ENCODE measurements at places on chromosomes 16 and 17.

DNA sequence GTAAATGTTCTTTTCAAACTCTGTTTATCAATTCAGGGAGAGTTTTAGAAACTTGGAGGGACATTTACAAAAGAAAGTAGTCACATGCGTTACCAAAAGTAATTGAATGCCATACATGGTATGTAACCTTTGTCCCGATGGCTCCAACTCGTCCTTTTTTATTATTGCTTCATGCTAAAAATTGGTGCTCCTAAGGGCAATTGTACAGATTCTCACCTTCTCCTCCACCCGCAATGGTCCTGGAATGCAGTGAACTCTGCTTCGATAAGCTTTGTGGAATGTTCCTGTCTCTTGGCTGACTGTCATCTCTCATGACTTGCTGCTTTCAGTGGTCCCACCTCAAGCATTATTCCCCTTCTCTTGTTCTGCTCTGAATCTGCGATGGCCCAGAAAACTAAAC is 20.9 kb downstream of the GNAO1 start:
- no peak for DNase-seq

GRCh38 chr16:4475880-4476788 is at the start of gene HMOX2:
HMOX2 (plus strand) TSS chr16:4476398; CDS start chr16:4505525, 29,127 bp downstream.
- DNase-seq = peak; percentile 80

DNA sequence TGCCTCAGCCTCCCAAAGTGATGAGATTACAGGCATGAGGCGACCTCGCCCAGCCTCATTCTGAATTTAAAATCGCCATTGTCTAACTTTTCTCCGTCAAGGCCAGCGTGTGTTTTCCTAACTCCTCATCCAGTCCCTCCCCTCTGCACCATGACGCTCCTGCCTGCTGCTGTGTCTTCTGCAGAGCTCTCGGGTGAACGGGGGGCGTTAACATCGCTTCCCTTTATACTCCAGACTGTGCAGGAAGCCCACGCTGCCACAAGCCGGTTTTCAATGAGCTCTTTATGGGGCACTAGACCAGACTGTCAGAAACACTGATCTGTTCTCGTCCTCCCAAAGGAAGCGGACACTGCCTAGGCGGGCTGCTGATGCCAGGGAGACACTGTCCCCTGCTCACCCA is 13.2 kb downstream of the AANAT start:
- no peak for DNase-seq

DNA sequence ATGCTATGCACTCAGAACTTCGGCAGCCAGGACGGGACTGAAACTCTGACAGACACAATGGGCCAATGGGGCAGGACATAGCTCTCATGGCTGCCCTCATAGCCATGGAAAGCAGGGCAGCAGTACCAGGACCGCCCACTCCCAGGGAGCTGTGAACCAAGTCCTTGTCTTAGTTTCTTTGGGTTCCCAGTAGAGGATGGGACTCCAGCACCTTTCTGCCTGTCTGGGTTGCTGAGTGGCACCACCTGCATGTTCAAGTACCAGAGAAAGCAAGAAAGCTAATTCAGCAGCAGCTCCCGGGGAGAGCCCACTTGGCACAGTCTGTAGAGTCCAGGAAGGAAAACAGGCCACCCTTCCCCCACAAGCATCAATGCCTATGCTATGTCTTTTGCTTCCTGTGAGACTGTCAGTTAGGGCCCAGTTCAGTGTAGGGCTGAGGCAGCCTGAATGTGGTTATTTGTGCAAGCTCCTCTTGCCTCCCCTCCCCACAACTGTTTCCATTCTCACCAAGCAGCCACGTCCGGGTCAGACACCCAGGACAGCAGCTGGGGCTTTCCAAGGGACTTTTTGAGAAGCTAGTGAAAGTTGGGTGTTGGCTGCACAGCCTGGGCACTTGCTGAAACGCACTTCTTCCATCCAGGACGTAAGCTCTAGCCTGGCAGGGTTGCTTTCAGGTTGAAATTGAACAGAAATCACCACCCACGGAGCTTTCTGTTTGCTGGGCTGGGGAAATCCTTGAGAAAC is 7.8 kb downstream of the SUPT4H1 start:
- no peak for DNase-seq

- no peak for DNase-seq
Observed at GRCh38 chr16:84291226-84291625, 3.5 kb upstream of the WFDC1 start.

- no peak for DNase-seq
Observed at GRCh38 chr17:66915204-66915611, 49.3 kb upstream of the CACNG4 start.

GRCh38 chr16:598823-599739 is 9.2 kb downstream of the RAB40C start:
- DNase-seq = no peak

GRCh38 chr16:89442990-89443726 is 47.2 kb downstream of the ANKRD11 start:
- DNase-seq = peak; percentile 19

- DNase-seq = no peak
Observed at GRCh38 chr16:23141959-23142740, 7.1 kb downstream of the USP31 start.

DNA sequence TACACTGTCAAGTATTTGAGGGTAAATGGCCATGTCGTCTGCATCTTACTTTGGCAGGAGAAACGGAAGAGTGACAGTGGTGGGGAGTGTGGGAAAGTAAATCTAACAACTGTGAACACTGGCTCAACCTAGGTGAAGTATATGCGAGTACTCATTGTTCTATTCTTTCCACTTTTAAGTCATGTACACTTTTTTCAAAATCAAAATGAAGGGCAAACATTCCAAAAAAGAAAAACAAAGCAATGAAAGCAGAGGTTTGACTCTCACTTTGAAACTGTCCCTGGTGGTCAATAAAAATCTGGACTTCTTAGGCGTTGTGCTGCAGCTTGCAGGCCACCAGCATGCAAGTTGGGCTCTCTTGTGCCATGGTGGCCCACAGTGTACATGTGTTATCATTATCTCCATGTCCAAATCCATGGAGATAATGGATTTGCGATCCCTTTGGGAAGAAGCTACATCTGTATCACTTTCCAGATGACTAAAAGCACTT is 32.7 kb downstream of the STAT5B start:
- no peak for DNase-seq

DNA sequence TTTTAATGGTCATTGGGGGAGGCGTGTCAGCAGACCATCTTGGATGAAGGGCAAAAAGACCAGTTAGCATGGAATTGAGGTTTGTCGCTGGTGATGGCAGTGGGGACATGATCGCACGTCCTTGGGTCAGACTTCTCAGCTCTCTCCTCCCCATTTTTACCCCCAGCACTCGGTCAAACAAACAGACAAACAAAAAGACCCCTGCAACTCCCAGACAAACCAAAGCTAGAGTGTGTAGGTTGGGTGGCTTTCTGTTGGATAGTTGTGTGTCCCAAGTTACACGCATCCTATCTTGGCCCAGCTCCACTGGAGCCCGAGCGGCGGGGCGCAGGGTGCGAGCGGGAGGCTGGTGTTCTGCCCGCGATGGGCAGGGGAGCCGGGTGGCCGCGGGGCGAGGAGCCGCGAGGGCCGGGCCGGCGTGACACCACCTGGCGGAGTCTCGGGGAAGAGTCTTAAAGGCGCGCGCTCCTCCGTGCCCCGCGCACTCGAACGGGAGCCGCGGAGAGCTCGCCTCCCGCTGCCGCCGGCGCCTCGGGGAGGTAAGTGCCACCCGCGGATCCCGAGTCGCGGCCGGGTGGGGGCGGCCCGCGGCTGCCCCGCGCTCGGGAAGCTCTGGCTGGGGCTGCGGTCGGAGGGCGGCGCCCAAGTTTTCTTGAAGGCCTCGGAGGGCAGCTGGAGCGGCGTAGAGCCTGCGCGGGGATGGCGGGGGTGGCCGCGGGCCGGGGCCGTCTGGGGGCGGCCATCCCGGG is 18.5 kb upstream of the NTN1 start:
- DNase-seq = no peak

DNA sequence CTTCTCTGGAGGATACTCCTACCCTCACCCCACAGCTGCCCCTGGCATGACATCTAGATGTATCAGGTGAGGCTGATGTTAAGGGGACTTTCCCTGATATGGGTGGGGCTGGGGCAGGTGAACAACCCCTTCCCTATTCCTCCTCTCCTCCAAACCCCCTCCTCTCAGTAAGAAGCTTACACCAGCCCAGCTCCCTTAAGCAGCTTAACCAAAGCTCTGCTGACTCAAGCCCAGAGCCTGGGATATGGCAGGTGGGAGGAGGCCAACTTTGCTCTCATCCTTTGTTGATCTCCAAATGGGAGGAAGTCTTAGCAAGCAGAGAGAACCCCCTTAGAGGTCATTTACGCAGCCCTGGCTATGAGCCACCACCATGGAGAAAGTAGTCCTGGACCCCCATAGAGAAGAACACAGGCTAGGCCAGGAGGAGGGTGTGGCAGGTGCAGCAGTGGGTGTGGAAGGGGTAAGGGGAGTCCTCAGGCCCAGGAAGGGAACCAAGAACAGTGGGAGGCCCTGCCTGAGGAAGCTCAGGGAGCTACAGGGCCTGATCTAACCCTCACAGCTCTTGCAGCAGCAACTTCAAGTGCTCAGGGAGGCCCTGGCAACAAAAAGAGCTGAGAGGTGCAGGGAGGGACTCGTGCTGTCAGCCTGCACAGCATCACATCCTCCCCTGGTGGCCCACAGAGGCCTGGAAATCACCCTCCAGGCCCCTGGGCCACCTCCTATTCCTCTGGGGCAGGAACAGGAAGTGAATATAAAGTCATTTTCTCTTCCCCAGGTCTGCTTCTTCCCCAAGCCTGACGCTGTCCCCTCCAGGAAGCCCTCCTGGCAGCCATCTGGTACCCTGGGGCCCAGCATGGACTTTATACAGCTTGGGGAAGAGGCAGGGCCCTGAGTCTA is 2.9 kb downstream of the UNC119 start:
- no peak for DNase-seq

DNA sequence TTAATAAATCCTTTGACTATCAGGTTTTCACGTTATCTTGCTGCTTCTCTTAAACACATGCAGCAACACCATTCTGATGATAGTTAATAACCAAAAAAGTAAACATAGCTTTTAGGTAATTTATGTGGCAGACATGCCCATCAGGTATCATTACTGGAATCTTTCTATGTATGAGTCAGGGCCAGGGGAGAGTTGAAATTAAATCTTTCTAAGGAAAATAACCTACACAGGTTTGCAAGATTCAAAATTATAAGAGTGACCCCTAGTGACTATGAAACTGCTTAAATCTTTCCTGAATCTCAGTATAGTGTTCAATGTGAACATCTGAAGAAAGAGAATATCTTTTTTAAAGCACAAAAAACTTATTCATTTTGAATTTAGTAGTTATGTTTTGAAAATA is 666.6 kb downstream of the CDH11 start:
- no peak for DNase-seq

DNA sequence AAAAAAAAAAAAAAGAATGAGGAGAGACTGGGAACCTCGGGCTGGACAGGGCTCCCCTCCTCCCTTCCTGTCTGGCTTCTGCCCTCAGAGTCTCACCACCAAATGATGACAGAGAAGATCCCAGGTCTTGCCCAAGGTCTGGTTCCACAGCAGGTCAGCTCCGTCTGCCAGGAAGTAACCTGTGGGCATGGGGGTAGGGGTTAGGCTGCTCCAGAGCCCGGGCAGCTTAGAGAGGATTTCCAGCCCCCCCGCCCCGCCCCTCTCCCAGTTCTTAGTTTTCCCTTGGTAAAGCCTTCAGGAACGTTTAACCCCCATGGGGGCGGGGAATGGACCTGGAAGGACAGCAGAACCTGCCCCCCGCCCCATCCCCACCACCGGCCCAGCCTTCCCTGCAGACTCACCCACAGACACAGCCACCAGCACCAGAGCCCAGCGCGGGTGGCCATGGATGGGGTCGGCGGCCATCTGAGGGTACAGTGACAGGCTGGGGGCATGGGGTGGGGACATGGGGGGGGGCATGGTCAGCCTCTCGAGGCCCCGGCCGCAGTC is 700 bp downstream of the TLCD2 start:
- DNase-seq = no peak

- DNase-seq = no peak
Observed at GRCh38 chr16:70269471-70269870, 17.7 kb upstream of the EXOSC6 start.

DNA sequence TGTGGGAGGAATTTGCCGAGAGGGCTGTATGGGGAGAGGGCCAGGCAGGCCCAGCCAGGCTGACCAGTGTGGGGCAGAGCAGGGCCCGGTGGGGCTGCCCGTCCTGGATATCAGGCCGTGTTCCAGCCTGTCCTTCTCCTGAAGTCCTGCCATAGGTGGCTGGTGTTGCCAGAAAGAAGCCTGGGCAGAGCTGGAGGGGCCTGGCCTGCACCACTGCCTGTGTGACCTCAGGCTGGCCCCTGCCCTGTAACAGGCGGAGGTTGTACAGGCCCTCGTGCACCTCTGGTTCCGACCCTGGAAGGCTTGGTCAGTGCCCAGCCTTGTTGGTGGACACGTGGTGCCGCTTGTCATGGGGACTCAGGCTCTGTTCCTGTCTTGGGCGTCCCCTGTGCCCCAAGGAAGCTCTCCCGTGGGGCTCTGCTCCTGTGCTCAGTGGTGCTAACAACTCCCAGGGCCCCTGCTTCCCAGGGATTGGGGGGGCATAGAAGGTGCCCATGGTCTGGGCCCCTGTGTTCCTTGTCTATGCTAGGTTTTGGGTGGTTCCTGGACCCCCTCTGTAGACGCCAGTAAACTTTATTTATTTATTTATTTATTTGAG is 33.3 kb downstream of the ADCY7 start:
- no peak for DNase-seq

- no peak for DNase-seq
Observed at GRCh38 chr16:75354170-75354569, 79.1 kb downstream of the CFDP1 start.

GRCh38 chr17:80980397-80981061 is 11.1 kb upstream of the CHMP6 start:
- no peak for DNase-seq

DNA sequence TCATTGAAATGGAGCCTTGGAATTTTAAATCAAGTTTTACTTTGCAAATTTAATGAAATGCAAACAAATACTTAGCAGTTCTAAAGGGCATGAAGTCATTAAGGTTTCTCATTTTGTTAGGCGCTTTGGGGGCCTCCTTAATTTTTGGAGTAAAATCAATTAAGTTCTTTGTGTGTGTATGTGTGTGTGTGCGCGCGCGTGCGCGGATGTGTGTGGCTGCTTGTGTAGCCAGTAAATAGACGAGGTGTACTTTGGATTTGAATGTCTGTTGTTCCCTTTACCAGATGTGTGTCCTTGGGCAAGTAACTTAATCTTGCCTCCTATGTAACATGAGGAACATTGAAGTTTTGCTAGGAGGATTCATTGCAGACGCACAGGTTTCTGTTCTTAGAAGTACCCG is 1051.4 kb upstream of the EEF2KMT start:
- DNase-seq = no peak

GRCh38 chr16:21083729-21084268 is 66.8 kb downstream of the DNAH3 start:
- peak; percentile 14 for DNase-seq

Measured in NCI-H1694 treated with DMSO at 0.1 percent for 48 hours (cell line).